Daoy (cell line): ENCODE measurements at places on chromosomes 2 and 18.

DNA sequence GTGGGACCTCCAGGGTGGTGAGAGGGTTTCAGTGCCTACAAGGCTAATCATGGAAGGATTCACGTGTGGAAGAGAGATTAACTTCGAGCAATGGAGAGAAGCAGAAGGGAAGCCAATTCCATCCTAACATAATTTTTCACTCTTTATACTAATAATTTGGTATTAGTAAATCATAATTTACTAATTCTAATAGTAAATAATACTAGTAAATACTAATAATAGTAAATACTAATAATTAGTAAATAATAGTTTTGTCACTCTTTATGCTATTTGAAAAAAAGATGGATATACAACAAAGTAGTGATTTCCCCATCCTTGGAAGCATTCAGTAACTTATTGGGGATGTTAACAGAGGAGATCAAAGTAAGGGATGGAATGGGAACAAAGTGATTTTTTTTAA lies 6.4 kb upstream of the SAG start:
- no peak for DNase-seq

GRCh38 chr2:160910681-160911080 lies 249.5 kb upstream of the TANK start:
- DNase-seq = peak; percentile 10

- peak; percentile 30 for DNase-seq
These were observed 69.1 kb downstream of the NAB1 start for GRCh38 chr2:190717764-190718651.

DNA sequence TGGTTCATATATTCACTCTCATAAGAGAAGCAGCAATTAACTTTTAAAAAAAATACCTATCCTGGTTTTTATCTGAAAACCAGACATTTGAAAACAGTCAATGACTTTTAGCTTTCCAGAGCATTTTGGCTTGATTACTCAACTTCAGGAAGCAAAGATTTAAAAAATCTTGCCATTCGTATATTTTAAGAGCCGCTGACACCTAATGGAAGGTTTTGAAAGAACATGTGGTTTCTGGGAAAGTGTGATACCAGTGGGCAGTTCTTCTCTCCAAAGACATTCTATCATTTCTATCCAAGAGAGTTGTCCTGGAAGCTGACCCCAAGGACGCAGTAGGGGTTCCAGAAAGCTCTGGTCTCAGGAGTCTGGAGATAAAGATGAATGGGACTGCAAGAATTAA lies 234.7 kb downstream of the TTC32 start:
- DNase-seq = no peak

DNA sequence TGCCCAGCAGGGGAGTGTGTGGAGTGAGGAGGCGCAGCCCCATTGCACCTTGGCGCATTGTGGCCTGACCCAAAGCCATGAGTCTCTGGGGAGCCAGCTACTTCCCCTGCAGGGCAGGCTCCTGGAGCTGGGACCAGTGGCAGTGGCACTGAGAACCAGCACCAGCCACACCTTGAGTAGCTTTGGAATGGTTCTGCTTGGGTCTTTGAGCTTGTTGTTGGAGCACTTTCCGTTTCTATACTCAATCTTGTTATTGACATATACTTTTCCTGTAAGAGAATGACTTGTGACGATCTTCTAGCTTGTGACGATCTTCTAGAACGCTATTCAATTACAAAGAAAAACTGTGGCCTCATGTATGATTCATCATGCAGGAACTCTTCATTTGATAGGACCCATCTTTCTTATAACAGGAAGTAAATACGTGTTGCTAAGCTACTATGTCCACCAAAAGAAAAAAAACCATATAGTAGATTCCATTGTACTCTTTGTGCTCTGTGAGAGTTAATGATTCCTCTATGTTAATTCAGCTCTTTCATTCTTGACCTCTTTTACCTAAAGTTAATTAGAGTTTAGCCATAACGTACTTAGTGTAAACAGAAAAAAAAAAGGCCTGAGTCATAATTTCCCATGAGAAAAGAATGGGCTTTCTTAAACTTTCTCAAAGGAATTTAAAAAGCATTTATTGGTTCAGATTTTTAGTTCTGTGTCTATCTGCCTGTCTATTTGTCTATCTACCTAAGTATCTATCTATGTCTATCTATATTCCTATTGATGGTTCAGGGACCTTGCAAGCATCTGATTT lies 113.1 kb downstream of the GATA6 start:
- DNase-seq = peak; percentile 64

- no peak for DNase-seq
These were observed 109.1 kb downstream of the RIF1 start for GRCh38 chr2:151518802-151519201.

DNA sequence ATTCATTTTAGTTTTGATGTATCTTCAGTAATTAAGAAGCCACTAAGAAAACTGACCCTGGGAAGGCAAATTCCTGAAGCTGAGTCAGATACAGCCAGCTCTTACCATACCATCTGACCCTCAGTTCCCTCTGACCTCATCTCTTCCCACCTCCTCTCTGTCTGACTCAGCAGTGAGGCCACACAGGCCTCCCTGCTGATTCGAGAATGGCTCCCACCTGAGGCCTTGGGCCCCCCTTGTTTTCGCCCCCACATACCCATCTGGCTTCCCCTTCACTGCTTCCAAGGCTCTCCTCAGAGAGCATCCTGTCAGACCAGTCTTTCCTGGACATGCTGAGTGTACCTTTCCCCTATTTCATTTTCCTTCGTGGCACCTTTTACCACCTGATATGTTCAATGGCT lies 71.0 kb upstream of the CYP1B1 start:
- DNase-seq = peak; percentile 99

- no peak for DNase-seq
These were observed 108.2 kb upstream of the TWIST2 start for GRCh38 chr2:238739668-238740067.

DNA sequence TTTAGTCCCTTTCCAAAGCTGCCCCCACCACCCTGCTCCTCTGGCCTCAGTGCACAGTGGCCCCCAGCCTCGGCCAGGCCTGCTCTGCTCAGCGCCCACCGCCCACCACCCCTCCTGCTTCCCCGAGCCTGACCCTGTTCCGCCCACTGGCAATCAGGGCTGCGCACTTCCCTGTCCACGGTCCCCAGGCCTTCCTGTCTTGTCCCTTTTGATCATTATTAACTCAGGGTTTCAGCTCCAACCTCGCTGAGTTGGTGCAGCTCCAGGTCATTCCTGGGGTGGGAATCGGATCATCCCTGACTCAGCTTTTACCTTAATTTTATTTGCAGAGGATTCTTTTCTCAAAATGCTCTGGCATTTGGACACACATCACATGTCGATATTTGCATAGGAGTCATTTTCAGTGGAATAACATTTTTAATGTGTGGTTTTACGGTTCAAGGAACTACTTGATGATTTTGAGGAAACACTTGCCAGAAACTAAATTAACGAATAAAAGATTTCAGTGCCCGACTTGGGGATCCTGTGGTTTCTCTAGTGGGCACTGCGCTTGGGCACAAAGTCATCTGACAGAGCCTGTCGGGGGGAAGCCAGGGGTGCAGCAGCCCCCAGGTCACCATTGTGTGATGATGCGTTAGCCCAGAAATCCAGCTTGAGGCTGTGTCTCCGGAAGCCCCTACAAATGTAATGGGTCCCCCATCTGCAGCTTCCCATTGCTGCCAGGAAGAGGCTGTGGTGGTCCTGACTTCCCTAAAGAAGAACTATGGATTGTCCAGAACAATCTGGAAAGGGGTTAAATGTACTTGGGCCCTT lies 1.0 kb upstream of the ESPNL start:
- no peak for DNase-seq

- no peak for DNase-seq
These were observed 6.3 kb downstream of the MTERF4 start for GRCh38 chr2:241095594-241096290.

GRCh38 chr2:166173263-166173662 lies 45.4 kb upstream of the SCN1A start:
- DNase-seq = no peak

- DNase-seq = no peak
These were observed 174.5 kb upstream of the MGAT5 start for GRCh38 chr2:134079373-134079772.

DNA sequence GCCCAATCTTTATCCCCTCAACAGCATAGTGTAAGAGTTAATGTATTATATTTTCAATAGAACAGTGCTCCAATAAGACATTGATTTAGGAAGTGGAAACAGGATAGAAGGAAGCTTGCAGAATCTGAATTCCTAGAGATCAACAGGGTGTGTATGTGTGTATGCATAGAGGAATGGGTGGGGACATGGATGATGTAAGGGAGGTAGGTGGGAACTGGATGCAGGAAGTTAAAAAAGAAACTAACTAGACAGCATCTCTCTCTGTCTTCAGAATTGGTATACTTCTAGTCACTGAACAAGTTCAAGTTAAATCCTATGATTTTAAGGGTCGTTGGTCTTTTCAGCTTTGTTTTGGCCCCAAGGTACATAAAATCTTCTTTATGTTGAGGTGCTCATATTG lies 196.6 kb downstream of the PMAIP1 start:
- no peak for DNase-seq

- DNase-seq = no peak
These were observed 680.2 kb upstream of the CHAC2 start for GRCh38 chr2:53087262-53087873.

DNA sequence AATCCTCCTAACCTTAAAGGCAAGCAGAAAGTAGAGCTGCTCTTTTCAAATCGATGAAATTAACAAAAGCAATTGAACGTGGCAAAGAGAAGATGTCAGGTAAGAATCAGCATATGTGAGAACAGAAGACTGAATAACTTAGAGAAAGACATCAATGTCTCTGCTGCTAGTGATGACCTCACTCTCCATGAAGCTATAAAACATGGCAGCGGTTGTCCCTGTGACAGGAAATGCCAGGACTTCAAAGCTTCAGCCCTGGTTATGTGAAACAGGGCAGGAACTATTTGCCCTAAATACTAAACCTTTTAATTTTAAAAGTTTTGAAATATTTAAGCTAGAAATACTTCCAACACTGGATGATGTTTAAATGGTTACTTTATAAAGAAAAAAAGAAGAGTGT lies 383.7 kb downstream of the XIRP2 start:
- no peak for DNase-seq

GRCh38 chr2:224405841-224406370 lies 4.0 kb upstream of the FAM124B start:
- no peak for DNase-seq

DNA sequence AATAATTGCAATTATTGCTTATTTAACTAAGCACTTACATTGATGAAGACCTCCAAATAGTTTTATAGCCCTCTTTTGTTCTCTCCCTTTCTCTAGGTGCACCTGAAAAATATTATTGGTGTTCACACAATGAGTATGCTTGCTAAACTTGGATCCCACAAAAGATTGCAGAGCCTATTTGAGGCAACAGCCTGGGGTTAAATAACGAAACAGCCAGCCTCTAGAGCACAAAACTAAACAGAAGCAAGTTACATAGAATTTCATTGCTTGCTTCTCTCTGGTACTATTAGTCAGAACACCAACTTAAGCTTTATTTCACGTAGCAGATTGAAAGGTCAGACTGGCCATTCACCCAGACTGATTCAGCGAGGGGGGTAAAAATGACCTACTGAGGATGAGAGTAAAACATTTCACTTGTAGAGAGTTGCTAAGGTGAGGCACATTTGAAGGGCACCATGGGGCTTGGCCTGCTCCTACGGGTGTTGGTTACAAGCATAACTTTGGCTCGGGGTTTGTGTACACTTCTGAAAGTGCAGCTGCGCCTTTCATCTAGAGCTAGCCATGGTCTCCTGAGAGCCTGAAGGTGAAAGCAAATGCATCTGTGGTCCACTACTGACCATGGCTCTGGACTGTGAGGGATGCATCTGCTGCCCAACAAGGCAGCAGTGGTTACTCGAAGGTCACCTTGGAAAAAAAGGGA lies 225.1 kb upstream of the LRRTM1 start:
- no peak for DNase-seq

- DNase-seq = no peak
These were observed 378.3 kb upstream of the SALL3 start for GRCh38 chr18:78601349-78601748.
